DMS53 (cell line): ENCODE measurements at places on chromosomes 7 and 10.

DNA sequence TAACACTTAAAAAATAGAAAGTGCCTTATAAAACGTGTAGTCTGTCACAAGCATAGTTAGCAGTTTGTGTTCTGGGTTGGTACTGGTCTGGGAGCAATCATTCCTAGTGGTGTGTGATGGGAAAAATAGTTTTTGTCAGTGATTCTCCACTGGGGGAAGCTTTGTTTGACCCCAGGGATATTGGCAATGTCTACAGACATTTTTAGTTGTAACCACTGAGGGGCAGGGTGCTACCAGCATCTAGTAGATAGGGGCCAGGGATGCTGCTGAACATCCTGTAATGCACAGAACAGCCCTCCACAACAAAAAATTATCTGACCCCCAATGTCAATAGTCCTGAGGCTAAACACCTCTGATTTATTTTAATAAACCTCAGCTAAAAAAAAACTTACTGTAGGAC, 51.6 kb upstream of the CREB5 start:
- DNase-seq = peak; percentile 30

DNA sequence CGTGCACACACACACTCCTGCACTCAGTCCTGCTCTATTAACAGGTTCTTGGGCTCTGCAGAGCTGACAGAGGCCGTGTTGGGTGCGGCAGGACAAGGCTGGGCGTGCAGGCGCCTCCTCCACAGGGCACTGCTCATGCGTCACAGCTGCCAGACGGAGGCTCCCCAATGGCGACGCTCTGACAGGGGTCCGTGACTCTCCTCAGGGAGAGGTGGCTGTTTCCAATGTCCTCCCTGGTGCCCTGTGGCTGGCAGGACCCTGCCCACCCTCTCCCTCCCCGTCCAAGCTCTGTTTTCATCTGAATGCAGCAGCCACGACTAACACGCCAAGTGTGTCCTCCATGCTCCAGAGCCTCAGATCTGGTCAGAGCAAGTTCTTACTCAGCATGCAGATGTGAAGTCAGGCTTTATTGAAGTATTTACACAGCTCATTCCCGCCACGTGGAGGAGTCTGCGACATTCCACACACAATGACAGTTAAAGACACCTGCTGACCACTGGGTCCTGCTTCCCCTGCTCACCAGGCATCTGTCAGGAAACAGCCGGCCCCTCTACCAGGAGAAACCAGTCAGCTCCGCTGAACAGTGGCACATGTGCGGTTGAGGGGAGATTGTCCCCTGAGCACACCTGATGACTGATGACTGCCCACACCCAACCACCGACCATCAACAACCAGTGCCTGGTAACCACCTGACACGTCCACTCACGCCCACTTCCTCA, 116.7 kb downstream of the VIPR2 start:
- peak; percentile 95 for DNase-seq

DNA sequence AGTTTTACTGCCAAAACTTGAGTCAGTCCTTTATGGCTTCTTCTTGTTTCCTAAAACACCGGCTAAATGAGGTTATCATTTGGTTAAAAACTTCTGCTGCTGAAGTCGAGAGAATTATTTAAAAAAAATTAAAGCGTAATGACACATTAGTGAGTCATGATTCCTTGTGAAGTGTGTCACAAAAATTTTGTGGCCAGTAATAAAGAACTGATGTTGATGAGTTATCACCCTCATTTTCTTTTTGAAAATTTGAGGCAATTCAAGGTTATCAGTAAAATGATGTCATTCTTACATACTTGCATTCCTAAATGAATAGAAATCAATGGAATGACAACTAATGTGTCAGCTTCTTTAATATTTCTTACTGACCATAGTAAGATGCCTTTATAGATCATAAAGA, 427.4 kb downstream of the SORCS3 start:
- no peak for DNase-seq

GRCh38 chr7:3370921-3371320, 69.9 kb downstream of the SDK1 start:
- no peak for DNase-seq

- peak; percentile 84 for DNase-seq
Observed at GRCh38 chr7:137962875-137963507, 38.9 kb downstream of the CREB3L2 start.

DNA sequence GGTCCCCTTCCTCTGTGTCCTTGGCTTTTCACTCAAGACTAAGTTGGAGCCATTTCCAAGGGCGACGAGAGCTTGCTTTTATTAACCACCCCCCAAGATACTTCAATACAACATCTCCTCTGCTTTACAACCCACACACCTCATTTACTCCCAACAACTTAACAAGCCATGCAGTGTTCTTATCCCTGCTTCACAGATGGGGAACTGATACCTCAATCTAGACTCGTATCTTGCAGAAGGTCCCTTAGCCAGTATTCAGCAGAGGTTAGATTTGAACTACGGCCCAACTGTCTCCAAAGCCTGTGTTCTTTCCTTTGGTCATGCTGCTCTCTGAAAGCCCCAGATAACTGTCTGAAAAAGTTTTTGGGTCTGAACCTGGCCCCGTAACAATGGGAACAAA, 444.8 kb downstream of the GRID1 start:
- no peak for DNase-seq

DNA sequence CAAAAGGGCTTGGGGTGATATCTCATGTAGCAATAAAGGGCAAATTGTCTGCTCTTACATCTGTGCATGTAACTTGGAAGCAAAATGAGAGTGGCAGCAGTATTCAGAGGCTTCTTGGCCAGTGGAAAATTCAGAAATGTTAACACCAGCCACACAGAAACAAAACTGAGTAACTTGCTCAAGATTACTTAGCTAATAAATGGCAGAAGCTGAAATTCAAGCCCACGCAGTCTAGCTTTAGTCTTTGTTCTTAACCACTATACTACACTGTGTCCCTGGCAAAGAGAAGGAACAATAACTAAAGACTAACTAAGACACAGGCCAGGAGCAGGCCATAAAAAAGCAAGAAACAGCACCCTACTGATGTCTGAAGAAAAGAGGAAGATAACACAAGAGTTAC, 185.9 kb upstream of the ASAH2 start:
- no peak for DNase-seq

GRCh38 chr10:93615576-93616235, 3.4 kb downstream of the PDE6C start:
- no peak for DNase-seq

- DNase-seq = no peak
Observed at GRCh38 chr7:135681762-135682161, 19.4 kb downstream of the STMP1 start.

GRCh38 chr7:51467384-51468017, 150.9 kb upstream of the COBL start:
- no peak for DNase-seq
